Tongue (tissue), 3 donors: ENCODE measurements at places on chromosomes 2 and 18. TPM values are rescaled to one million over a fixed set of nuclear protein-coding genes. Genes with fewer than 3 reads are reported as not detected.
A peak's percentile ranks its signal among the peaks of the same experiment; 100 is the strongest.

CFC1 gene
- total RNA-seq: not detected

DNA sequence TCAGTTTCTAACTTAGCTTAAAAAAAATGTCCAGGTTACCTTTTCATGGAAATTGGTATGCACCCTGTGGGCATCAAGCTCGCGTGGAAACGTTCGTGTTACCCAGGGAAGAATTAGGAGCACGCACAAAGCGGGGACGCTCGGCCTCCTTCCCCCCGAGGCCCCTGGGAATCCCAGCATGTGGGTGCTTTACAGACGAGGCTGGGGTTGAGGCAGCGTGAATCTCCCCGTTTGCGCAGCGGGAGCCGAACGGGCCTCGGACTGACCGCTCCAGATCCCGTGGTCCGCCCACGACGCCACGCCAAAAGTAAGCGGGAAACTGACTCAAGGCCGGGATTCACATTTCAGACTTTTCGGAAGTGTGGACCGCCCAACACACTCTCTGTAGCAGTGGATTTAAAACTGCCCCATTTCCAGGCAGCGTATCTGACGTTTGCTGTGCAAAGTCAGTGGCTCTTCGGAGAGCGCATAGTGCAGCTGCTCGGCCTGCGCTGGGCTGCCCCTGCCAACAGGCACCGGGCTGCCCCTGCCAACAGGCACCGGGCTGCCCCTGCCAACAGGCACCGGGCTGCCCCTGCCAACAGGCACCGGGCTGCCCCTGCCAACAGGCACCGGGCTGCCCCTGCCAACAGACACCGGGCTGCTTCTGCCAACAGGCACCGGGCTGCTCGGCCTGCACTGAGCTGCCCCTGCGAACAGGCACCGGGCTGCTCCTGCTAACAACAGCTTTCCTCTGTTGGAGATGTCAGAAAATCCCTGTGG lies 49.7 kb downstream of the SH3YL1 start:
- peak; percentile 13 for DNase-seq

DNA sequence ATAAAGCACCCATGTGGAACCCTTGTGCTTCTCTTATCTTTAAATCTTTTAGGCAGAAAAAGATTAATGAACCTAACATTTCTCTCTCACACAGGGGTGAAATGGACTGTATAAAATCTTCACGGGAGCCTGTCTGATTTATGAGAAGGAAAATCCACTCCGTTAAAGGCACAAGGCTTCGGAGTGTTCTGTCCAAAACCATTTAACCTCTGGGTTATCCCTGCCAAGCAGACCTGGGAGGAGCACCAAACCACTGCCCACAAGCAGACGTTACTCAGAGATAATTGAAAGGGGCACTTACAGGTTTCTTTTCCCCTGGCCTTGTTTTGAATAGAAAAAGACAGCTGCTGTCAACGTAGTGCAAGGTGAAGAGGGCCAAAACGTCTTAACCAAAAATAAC lies 184.4 kb upstream of the DOK6 start:
- DNase-seq: no peak

- DNase-seq: peak; percentile 19
These were observed 113.1 kb downstream of the GATA6 start for GRCh38 chr18:22282311-22283115.

DNA sequence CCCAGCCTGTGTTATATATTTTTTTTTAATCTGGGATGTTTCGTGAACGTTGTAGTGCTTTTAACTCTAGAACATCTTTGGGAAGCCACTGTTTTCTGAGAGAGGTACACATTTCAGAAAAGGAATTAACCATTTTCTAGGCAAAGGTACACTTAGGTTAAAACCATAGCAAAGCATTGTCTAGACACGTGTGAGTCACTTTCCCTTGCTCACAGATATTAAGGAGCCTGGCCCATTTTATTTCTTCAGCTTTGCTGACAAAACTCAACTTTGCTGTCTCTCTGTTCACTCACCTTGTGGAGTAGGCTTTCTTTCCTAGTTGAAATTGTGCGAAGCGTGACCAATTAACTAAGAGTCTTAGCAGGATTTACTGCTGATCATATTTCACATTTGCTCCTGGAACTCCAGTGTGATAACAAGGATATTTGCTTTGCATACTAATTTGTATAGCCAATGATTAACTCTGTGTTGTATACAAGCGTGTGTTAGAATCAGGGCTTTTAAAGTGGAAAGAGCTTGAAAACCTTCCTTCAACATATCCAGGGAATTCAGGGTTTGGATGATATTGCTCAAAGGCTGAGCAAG lies 215.0 kb upstream of the AGAP1 start:
- DNase-seq: no peak

GRCh38 chr2:62266433-62267038 lies 70.6 kb downstream of the B3GNT2 start:
- no peak for DNase-seq
